SJCRH30 (cell line): ENCODE measurements at places on chromosomes 7 and 10.

GRCh38 chr7:5824297-5824610, 42.8 kb upstream of the RNF216 start:
- no peaks in the 10 kb centered on the region for H3K4me1 ChIP-seq
- H3K4me3 ChIP-seq = no peak overlapping the region
- H3K27ac ChIP-seq = no peak overlapping the region
- H3K36me3 ChIP-seq = no peaks in the 10 kb centered on the region

DNA sequence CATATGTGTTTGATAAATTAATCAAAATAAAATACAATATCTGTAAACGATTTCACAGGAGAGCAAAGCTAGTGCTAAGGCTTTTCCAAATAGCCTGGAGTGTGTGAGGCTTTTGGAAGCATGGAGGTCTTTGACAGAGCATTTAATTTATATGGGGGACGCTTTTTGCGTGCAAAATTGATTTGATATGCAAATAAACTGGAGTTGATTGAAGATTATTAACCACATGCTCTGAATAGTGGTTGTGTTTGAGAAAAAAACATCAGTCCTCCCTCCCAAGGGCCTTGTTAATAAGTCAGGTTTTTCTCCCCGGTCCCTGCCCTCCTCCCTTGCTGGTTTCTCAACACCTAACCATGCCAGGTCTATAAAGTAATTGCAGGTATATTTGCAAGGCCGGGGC, 85.1 kb upstream of the FGFR2 start:
- H3K4me3 ChIP-seq = 0 out of 2 replicates have a peak overlapping the region, but pooled peaks have one; percentile 48
- H3K4me1 ChIP-seq = peaks cover 50% of the 10 kb centered on the region
- peak overlapping the region; percentile 93 for H3K27ac ChIP-seq
- no peaks in the 10 kb centered on the region for H3K27me3 ChIP-seq
- peak; percentile 87 for DNase-seq

DNA sequence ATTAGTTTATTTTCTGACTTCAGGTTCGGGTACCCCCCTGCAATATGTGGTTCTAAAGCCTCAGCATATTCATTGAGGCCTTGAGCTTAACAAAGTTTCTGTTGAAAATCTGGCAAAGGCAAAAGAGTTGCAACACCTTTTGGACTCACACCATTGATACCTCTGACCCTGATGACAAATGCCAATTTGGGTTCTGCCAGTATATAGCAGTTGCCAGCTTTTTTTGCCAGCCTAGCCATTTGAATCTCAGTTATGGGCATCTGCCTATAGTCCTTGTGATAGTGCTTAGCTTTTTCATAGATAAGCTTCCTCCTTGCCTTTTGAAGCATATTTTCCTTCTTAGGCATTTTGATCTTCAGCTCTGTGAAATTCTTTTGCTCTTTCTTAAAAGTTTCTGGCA, 31.9 kb downstream of the LIPJ start:
- H3K27me3 ChIP-seq = no peaks in the 10 kb centered on the region
- H3K4me3 ChIP-seq = no peak overlapping the region
- DNase-seq = no peak
- no peaks in the 10 kb centered on the region for H3K36me3 ChIP-seq
- no peak overlapping the region for H3K27ac ChIP-seq

DNA sequence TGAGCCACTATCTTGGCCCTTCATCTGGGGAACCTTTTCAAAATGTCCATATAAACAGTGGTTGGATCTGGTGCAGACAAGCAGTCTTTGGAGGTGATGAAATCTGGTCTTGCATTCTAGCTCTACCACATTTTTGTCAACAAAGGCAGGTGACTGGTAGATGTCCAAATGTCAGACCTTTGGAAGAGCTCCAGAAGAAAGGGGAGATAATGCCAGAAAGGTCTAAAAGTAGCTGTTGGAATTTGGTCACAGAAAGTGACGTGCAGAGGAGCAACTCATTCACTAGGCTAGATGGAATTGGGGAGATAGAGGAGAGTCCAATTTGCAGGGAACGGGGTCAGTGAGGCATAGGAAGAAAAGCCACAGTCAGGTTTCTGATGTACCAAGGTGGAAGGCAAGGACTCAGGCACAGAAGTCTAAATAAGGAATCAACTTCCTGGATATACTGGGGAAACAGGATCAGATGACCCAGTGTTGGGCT, 36.4 kb upstream of the WAC start:
- no peak overlapping the region for H3K4me3 ChIP-seq
- H3K4me1 ChIP-seq = no peaks in the 10 kb centered on the region
- DNase-seq = no peak
- H3K36me3 ChIP-seq = no peaks in the 10 kb centered on the region

DNA sequence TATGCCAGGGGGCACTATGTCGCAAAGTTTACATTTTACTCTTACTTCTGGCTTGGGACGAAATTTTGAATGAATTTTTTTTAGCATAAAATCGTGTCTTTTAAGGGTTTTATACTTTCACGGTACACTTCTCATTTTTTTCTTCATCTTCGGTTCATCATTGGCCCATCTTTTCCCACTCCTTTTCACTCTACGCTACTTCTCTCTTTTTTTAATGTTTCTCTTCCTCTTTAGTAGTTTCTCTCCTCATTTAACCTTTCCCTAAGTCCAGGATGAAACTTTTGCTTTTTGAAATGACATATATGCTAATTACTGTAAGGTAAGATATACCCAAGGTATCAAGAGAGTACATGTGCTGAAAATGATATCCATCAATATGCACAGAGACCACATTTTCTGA, 39.5 kb downstream of the C7orf33 start:
- peaks cover 2% of the 10 kb centered on the region for H3K4me1 ChIP-seq
- H3K27me3 ChIP-seq = no peaks in the 10 kb centered on the region
- H3K36me3 ChIP-seq = no peaks in the 10 kb centered on the region
- DNase-seq = no peak

DNA sequence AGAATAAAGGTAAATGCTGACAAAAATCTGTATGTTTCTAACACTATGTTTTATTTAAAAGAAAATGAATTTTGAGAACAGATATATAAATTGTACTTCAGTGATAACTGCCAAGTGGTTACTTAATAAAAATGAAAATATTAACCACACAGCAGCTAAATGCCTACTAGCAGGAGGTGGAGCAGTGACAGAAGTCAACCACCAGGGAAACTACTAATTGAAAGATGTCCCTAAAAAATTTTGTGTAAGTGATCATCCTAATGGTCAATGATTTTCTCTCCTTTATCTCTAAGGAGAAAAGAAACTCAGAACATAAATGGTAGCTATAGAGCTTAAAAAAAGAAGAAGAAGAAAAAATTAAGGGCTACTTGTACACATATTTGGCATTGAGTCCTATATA, 22.9 kb downstream of the WNT16 start:
- H3K27me3 ChIP-seq = no peaks in the 10 kb centered on the region
- H3K4me3 ChIP-seq = no peak overlapping the region
- peaks cover 54% of the 10 kb centered on the region for H3K36me3 ChIP-seq
- DNase-seq = no peak

DNA sequence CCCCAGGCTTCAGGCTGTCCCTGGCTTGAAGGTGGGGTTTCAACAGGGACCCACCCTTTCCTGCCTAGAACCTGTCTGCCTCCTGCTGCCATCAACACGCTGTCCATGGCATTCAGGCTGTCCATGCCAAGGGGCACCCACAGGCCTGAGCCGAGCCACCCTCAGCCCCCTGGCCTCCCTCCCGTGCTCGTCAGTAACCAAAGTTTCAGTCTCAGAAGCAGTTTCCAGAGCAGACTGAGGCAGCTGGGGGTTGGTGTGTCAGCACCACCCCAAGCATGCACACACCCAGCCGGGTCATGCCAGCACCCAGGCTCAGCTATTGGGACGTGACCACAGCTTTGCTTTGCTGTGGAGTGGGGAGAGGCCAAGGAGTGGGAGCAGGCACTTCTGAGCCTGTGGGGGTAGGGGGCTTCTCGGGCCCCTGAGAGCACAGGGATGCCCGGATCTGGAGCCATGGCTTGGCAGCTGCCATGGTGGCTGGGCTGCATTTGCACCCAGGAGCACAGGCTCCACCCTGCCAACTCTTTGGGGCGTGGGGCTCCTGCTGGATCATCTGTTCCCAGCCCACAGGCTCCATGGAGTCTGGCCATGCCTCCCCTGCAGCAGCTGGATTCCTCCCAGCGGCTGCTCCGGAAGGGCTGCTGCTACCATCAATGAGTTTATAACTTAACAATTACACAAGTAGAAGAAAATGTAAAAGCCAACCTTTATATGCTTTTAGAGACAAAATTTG, 314.5 kb upstream of the SEMA3C start:
- peak overlapping the region; percentile 81 for H3K27ac ChIP-seq
- no peak overlapping the region for H3K4me3 ChIP-seq
- H3K36me3 ChIP-seq = no peaks in the 10 kb centered on the region
- H3K27me3 ChIP-seq = no peaks in the 10 kb centered on the region
- H3K4me1 ChIP-seq = peaks cover 49% of the 10 kb centered on the region

DNA sequence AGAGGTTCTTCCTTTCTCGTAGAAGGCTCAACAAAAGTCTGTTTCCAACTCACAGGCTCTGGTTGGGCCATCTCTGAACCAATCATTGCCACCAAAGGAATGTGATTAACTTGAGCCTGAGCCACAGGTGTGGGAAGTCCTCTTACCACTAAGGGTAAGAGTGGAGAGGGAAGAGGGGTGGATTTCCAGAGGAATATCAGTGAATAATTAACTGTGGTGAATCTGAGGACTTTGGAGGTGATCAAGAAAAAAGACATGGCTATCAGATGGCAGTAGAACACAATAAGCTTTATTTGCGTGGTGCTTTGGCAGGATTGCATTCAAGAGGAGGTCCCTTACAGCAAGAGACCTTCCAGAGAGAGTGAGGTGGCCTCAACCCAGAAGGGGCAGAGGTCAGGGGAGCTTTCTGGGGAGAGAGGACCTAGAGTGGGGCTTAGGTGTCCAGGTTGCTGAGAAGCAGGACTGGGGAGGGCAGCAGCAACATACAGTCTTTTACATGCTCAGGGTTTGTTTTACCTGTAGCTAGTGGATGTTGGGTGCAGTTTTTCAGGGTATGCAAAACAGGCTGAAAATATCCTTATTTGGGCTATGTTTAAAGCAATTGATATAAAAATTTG, 61.4 kb downstream of the BBS9 start:
- no peaks in the 10 kb centered on the region for H3K27me3 ChIP-seq
- no peak for DNase-seq
- H3K4me3 ChIP-seq = no peak overlapping the region
- H3K4me1 ChIP-seq = no peaks in the 10 kb centered on the region

GRCh38 chr7:100080907-100081534, 502 bp downstream of the ZNF3 start:
- no peaks in the 10 kb centered on the region for H3K27me3 ChIP-seq
- no peak for DNase-seq
- peak overlapping the region; percentile 89 for H3K4me3 ChIP-seq
- peak overlapping the region; percentile 84 for H3K27ac ChIP-seq
- H3K36me3 ChIP-seq = peaks cover 38% of the 10 kb centered on the region
- no peaks in the 10 kb centered on the region for H3K4me1 ChIP-seq

GRCh38 chr10:12042409-12042796, 206 bp downstream of the UPF2 start:
- peak overlapping the region; percentile 100 for H3K27ac ChIP-seq
- no peaks in the 10 kb centered on the region for H3K27me3 ChIP-seq

GRCh38 chr10:48699011-48699627, 14.4 kb downstream of the WDFY4 start:
- no peaks in the 10 kb centered on the region for H3K27me3 ChIP-seq
- no peak for DNase-seq
- no peaks in the 10 kb centered on the region for H3K36me3 ChIP-seq
